ENCODE measurements at places on chromosomes 7 and 10.

- no peak for DNase-seq
Observed at GRCh38 chr10:114917927-114918672, 19.9 kb upstream of the TRUB1 start.

- DNase-seq, result no peak
Observed at GRCh38 chr7:136652635-136653370, 215.6 kb upstream of the CHRM2 start.

- no peak for DNase-seq
Observed at GRCh38 chr7:102284891-102285539, 1.7 kb upstream of the SH2B2 start.

DNA sequence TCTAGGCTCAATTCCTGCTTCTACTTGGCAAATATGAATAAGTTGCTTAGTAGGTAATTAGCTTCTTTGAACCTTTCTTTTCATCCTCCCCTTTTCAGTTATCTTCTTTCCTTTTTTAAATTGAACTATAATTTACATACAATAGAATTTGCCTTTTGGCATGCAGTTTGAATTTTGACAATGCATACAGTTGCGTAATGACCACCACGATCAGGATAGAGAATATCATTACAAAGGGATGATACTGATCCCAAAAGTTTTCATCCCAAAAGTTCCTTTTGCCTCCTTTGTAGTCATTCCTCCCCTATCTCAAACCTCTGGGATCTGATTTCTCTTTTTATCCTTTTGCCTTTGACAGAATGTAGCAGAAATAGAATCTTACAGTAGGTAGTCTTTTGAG lies 164.4 kb downstream of the NOC3L start:
- no peak for DNase-seq

- DNase-seq, result no peak
Observed at GRCh38 chr10:68938117-68938516, 17.9 kb upstream of the DDX21 start.

DNA sequence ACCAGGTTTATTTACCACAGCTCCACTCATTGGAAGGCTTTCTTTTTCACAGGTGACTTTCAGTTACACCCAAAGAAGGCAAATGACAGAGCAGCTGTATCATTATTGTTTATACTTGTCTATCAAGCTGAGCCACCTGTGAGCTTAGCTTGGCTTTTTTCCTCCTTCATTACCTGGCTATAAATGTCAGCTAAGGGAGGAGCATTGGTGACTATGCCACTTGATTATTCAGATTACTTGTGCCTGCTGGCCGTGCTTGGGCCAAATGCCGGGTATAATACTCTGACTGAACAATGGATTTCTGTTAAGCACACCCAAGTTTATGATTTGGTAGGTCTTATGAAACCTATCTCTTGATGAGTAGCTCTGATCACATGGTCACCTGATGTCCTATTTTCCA lies 9.9 kb upstream of the GNAT3 start:
- DNase-seq, result peak; percentile 17

GRCh38 chr7:1320616-1321240 lies 88.1 kb downstream of the UNCX start:
- DNase-seq, result no peak

GRCh38 chr10:30748152-30748973 lies 118.8 kb upstream of the LYZL2 start:
- DNase-seq, result no peak

GRCh38 chr7:6536262-6537260 lies 14.7 kb downstream of the GRID2IP start:
- peak; percentile 50 for DNase-seq

DNA sequence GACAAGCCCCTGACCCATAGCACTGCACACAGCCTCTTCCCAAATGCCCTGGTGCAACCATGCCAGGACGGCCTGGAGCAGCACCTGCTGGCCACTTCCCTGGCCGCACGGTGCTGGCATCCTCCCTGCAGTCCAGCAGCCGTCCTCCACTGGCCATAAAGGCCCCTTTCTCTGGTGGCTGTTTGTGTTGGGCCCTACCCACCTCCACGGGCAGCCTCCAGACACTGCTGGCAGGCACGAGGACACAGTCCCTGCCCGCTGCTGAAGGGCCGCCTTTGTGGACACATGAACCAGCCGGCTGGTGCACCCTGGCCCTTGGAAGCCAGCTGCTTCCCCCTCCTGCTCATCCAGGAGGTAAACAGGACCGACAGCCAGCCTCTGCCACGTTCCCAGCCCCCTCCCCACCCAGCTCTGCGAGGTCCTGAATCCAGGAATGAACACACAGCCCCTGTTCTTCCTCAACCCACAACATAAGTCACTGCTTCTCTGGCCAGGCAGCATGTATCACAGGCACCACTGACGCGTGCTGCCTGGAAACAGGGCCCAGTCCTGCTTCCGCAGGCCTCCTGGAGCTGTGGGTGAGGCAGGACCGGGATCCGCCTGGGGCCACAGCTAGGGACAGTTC lies 43.8 kb downstream of the SPOCK2 start:
- DNase-seq, result no peak

DNA sequence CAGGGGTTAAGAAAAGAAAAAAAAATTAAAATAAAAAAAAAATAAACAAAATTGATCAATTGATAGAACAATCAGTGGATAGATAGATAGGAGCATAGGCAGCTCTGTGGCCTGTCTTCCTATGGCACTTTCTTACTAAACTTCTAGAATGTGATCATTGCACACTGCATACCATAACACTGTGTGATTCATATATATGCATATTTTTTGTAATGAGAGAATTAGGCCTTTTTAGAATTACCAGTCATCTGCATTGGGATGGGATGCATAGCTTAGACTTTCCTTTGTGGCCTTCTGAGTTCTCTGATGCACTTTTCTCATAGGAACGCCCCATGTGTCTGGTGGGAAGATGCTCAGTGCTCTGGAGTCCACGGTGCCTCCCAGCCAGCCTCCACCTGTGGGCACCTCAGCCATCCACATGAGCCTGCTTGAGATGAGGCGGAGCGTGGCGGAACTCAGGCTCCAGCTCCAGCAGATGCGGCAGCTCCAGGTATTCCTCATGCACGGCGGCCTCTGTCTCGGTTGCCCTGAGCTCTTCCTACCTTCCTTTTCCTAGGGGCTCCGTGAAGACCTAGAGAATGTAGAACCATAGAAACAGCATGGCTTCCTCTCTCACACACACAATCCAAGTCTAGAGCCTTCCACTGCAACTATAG lies 222.5 kb downstream of the ARHGAP21 start:
- DNase-seq, result no peak

- DNase-seq, result no peak
Observed at GRCh38 chr10:50275650-50276235, 24.4 kb upstream of the ASAH2 start.

DNA sequence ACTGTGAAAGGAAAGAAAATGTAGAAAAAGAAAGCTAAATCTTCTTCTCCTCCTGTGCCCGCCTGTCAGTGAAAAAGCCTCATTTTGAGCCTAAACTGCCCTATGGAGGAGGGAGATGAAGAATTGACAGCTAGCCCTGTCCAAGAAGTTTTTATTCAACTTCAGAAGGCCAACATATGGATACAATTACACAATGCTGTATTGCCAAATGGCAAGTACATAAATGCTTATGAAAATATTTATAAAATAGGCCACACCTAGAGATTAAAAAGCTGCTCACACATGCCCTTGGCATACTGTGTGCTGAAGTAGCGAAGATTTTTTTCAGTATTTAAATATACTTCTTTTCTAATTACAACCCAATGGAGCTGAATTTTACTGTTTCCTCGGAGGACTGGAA lies 65.1 kb upstream of the NEBL start:
- no peak for DNase-seq

DNA sequence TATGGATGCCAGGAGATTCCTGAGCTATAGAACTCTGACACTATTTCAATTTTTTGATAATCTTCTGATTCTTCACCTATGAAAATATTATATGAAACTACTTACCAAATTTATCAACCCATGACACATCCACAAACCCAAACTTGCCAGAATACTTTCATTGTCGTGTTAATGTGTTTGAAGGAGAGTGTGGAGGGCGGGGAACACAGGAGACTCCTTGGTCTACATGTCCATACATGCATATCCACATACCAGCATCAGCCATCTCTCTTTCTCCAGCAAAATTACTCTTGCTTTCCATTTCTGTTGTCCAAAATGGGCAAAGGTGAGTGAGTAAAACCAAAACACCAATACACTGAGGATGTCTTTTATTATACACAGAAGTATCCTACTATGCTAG lies 23.5 kb upstream of the BPGM start:
- no peak for DNase-seq

- DNase-seq, result no peak
Observed at GRCh38 chr7:128937647-128938543, at the start of gene IRF5. TSS of gene IRF5 (plus strand) at chr7:128937927. CDS start at chr7:128942082, 4,155 bp downstream.

DNA sequence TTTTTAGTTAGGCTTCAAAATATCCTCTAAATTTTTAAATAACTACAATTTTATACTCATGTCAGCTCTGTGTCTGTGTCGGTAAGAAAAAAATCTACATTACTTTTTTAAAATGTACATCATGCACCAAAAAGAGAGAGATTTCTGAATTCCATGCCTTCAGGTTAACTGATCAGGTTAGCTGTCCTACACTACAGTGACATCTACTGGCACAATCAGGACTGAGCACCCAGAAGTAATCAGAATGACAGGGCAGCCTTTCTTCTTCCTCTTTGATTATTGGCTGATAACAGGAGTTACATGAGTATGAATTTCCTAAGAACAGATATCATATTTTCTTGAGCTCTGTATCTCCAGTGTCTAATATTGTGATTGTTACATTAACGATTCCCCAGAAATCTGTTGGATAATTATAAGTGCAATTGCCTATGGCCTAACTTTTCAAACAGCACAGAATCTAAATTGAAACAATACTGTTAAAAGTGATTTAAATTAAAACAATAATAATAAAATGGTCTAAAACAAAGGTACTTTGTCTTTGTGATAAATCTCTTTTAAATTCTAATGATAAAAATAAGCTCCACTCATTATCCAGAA lies 41.8 kb upstream of the HYCC1 start:
- peak; percentile 64 for DNase-seq

- no peak for DNase-seq
Observed at GRCh38 chr7:129556607-129557133, 54.3 kb downstream of the SMKR1 start.

DNA sequence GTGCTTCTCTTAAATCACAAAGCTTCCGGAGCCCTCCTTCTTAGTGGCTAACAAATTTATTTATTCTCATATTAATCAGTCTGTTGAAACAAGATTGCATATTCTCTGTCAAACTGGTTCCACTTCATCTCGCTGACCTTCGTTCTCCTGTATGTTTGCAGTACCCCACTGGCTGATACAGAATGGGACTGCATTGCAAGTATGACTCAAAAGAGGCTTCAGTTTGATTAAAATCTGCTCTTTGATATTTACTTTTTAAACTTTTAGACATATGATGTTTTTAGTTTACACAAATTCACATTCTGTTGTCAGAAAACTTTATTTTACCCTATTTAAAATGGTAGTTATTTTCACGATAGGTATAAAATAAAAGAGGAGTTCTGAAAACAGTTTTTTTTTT lies 14.3 kb upstream of the ARHGAP12 start:
- no peak for DNase-seq

GRCh38 chr10:22851865-22852239 lies 76.0 kb upstream of the ARMC3 start:
- DNase-seq, result no peak

- no peak for DNase-seq
Observed at GRCh38 chr10:70404787-70405036, 767 bp downstream of the EIF4EBP2 start.

GRCh38 chr10:124552691-124553276 lies 91.2 kb downstream of the LHPP start:
- DNase-seq, result no peak

DNA sequence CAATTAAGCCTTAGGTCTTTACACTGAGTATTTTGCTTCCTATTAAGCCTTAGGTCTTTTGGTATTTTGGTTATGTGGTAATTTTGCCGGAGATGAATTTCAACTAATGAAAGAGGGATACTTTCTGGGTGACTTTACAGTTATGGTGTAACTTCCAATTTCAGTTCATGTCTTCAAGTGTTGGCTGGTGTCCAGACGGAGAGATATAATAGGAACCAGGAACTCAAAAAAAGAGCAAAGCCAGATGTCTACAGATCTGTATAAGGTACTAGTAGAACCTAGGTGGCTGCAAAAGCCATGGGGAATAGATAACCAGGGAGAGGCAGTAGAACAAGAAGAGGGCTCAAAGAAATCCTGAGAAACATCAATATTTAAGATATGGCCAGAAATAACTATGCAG lies 12.3 kb downstream of the ERCC6 start:
- DNase-seq, result no peak

GRCh38 chr7:138226001-138226476 lies 149.8 kb downstream of the AKR1D1 start:
- no peak for DNase-seq

- no peak for DNase-seq
Observed at GRCh38 chr7:44280993-44281721, 44.2 kb downstream of the CAMK2B start.

DNA sequence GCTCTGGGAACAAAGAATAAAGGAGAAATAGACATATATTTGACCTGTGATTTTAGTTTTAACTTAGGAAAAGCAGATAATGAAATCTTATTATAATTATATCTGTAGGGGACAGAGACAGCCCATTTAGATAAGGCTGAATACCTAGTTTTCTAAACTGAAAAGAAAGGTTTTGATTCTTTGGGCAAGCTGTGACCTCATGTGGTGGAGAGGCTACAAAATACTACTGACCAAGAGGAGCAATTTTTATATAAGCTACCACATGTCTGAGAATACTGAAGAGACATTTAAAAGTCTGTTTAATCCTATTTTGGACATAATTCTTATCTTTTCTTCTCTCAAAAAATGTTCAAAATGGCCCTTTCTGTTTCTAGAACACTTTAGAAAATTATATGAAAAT lies 271.0 kb downstream of the MTERF1 start:
- no peak for DNase-seq

GRCh38 chr10:58305821-58306220 lies 29.0 kb upstream of the UBE2D1 start:
- no peak for DNase-seq

GRCh38 chr7:127550247-127550646 lies 35.1 kb downstream of the GCC1 start:
- no peak for DNase-seq

DNA sequence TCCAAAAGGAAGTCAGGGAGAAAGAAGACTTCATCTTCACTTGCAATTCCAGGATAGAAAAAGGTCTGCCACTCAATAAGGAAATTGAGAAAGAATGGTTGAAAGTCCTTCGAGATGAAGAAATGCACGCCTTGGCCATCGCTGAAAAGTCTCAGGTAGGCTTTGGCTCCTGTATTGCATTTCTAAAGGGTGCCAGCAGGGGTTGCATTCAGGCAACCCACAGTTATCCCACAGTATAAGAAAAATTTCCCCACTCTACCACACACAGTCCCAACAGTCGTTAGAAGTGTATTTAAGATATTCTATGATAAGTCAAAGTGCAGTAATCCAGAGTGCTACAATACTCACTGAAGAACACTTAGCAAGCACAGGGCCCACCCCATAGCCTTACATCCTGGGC lies 93.4 kb upstream of the FGL2 start:
- DNase-seq, result no peak

- DNase-seq, result no peak
Observed at GRCh38 chr10:101601541-101601940, 13.4 kb downstream of the DPCD start.

- DNase-seq, result no peak
Observed at GRCh38 chr10:69056129-69056528, 31.8 kb upstream of the SRGN start.

- no peak for DNase-seq
Observed at GRCh38 chr7:47179812-47180515, 401.9 kb downstream of the TNS3 start.

GRCh38 chr10:64419461-64419860 lies 898.3 kb downstream of the REEP3 start:
- DNase-seq, result no peak

All from NCI-H1436 (cell line).